IMR-90 (cell line): ENCODE measurements at places on chromosomes 1 and 21. TPM values are rescaled to one million over a fixed set of nuclear protein-coding genes. Genes with fewer than 3 reads are reported as not detected.

- peak; percentile 65 for DNase-seq
Observed at GRCh38 chr21:35508139-35508888, 459.2 kb upstream of the RUNX1 start.

WNT3A gene
- not detected in 2 replicates for total RNA-seq

- DNase-seq, result no peak
Observed at GRCh38 chr1:12269351-12269750, 39.5 kb downstream of the VPS13D start.

CIART gene
- total RNA-seq, result 13.9 and 18.1 TPM in 2 replicates

GRCh38 chr1:118989006-118989815 is 1.1 kb upstream of the TBX15 start:
- no peak for DNase-seq

- DNase-seq, result peak; percentile 73
Observed at GRCh38 chr1:67700692-67701410, 15.8 kb downstream of the GADD45A start.
